GM04503 (cell line): ENCODE measurements at places on chromosomes 12 and 14.
A peak's percentile ranks its signal among the peaks of the same experiment; 100 is the strongest.

- peak; percentile 90 for DNase-seq
These were observed 184.4 kb downstream of the ITPR2 start for GRCh38 chr12:26648584-26648983.

DNA sequence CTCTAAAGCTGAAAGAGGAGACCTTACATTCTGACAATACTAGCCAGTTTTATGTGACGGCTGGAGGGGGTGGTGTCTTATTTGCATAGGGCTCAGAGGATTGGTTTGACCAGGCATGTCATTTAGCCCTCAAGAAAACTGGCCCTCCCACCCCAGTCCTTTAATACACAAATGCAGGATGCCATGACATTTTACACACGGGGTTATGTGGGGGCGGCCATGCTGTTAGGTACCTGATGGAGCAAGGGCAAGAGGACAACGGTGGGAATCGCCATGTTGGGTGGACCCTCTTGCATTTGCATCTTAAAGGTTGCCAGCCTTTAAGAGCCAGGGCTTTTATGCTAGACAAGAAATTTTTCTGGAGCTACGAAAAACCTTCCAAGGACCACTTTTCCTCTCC is 23.3 kb downstream of the MDM2 start:
- DNase-seq, result no peak

GRCh38 chr14:22558221-22558913 is 30.7 kb downstream of the DAD1 start:
- no peak for DNase-seq

DNA sequence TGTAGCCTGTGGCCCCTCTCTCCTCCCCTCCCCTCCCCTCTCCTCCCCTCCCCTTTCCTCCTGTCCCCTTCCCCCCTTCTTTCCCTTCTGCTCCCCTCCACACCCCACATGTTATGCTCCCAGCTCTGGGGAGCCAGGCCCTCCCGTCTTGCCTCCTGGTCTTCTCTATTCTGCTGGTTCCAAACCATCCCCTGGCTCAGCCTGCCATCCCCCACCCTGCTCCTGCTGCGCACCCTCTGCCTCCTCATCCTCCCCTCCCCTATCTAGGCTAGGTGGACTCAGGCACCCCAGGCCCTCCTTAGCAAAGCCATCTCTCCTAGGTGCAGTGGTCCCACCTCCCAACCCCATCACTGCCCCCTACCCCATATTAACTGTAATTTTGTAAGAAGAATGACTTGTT is 99.5 kb downstream of the CALM1 start:
- DNase-seq, result no peak

DNA sequence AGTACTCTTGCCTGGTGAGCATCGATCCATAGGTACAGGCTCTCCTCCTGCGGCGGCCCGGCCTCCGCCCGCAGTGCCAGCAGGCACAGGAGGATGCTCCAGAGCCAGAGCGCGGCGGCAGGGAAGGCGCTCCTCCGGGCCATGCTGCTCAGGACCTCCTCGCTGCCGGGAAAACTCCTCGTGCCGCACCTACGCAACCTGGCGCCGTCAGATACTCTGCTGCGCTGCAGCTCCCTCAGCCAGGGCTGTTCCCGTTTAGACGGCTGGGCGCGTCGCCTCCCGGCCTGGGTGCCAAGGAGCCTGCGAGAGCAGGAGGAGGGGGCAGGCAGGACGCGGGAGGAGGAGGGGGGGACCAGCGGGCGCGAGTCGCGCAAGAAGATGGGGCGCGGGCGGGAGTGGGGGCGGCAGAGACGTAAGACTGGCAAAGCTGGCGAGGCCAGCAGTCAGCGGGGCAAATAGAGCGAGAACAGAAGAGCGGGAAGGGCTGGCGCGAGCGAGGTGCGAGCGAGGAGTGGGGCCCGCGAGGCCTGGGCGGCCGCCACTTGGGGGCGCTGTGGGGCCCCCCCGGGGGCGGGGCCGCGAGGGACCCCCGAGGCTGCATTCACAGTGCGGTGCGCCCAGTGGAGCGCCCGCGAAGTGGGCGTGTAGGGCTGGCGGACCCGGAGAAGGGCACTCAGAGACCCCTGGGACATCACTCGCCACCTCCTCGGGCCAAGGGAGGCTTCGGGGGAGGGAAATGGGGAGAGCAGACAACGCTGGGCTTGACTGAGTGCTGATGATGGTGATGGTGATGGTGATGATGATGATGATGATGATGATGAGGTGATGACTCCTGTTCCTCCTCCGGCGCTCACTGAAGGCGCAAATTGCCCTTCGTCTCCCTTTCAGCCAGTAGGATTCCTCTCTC is at the start of gene WIF1:
Gene WIF1, minus strand, starts transcription at position 257 of the 907 bp plus-strand sequence. Its CDS starts 114 bp downstream, at position 143.
- no peak for DNase-seq

- DNase-seq, result no peak
These were observed 104.6 kb downstream of the EGLN3 start for GRCh38 chr14:33846100-33846824.

GRCh38 chr14:38366374-38366773 is 110.5 kb upstream of the CLEC14A start:
- DNase-seq, result no peak

GRCh38 chr12:2963760-2964292 is 4.6 kb downstream of the TEAD4 start:
- DNase-seq, result no peak

DNA sequence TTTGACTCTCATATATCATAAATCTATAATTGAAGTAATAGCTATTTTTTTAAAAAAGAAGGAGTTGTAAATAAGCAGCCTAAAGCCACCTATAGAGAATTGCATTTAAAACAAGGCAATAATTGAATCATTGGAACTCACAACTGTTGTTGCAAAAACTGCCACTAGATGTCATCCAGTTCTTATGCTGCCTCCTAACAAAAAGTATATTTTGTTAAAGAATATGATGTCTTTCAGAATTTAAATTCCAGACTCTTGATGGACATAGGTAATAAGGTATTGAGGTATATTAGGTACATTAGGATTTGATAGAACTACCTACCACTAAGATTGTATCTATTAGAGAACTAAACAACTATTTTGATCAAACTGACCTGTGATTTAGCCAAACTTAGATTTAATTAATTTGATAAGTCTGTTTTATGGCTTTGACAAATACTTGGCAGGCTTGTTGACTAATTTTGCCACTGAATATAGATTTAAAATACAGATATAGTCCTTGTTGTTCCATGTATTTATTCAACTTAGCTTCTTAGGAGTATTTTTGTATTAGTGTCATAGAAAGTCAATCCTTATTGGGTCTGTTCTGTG is 401.4 kb downstream of the RPL10L start:
- no peak for DNase-seq

DNA sequence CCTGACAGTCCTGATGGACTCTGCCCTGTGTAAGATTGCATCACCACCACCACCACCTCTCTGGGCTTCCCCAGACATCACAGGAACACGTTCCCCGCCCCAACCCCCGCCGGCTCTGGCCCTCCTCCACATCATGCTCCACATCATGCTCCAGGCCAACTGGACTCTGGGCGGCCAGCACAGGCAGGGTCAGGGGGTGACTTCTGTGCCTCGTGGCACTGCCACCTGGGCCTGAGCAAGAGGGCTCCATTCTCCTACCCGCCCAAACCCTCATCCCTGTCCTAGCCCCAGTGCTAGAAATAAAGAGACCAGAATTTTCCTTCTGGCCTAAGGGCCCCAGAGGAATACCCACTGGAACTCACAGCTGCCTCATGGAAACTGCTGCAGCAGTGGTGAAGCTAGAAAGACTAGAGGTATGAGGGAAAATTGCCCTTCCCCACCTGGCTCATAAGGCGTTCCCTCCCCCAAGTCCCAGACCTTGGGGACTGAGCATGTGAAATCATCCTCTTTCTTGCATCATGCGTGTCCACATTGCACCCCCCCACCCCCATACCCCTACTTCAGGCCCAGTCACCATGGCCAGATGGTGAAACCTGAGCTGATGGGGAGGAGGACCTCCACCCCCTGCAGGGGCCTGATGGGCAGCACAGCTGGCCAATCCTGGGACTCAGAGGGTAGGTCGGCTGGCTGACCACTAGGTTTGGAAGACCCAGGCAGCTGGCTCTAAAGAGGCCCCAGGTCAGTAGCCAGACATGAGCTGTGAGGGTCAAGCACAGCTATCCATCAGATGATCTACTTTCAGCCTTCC is at the start of gene INHBE:
Gene INHBE, plus strand, starts transcription at position 742 of the 808 bp plus-strand sequence. CDS start 230 bp downstream, outside the sequence.
- no peak for DNase-seq

GRCh38 chr12:57210926-57211692 is 5.5 kb upstream of the NXPH4 start:
- DNase-seq, result no peak

- DNase-seq, result no peak
These were observed 572.8 kb upstream of the FBXO33 start for GRCh38 chr14:40004871-40005500.

- no peak for DNase-seq
These were observed 298.4 kb downstream of the SYT1 start for GRCh38 chr12:79162948-79163347.

GRCh38 chr14:92686900-92687427 is 61.5 kb downstream of the LGMN start:
- DNase-seq, result no peak

- DNase-seq, result no peak
These were observed 3.4 kb downstream of the GPR84 start for GRCh38 chr12:54360717-54361456.

DNA sequence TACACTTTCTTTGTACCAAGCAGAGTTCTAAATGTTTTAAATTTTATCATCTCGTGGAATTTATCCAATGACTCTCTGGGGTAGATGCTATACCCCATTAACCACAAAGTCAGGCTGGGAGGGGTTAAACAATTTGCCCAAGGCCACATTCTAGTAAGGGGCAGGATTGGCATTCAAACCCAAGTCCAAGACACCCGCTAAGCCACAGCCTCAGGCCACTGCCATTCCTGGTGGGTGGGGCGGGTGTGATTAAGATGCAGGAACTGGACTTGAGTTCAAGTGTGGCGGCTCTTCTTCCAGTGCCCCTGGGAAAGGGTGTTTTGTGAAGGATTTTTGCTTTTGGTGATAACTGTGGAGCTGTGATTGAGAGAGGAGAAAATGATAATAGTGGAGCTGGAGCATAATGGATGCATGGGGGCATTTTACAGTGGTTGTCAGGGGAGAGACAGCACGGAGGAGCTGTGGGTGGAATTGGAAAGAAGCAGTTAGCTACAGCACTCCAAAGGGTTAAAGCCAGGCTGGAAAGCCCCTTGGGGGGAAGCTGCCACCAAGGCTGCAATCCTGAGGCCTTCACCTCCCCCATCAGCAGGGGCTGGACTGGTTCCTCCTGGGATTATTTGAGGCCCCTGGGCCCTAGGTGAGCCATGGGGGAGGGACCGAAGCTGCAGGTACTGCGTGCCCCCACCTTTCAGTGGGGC is 1.0 kb upstream of the VRTN start:
- DNase-seq, result no peak
